ENCODE measurements at places on chromosomes 1 and 21. TPM values are rescaled to one million over a fixed set of nuclear protein-coding genes. Genes with fewer than 3 reads are reported as not detected.

NPL gene
- 1.6 TPM for polyA plus RNA-seq

TMOD4 gene
- not detected for polyA plus RNA-seq

IVL gene
- not detected for polyA plus RNA-seq

LHX4 gene
- polyA plus RNA-seq = not detected

KIF17 gene
- polyA plus RNA-seq = 8.7 TPM

MMP23B gene
- polyA plus RNA-seq = 4.3 TPM

SERTAD4 gene
- polyA plus RNA-seq = 42.9 TPM

LBR gene
- 156 TPM for polyA plus RNA-seq

HHAT gene
- polyA plus RNA-seq = 5.3 TPM

ERMAP gene
- 10.2 TPM for polyA plus RNA-seq

ANKRD34A gene
- polyA plus RNA-seq = 1.7 TPM

JAK1 gene
- polyA plus RNA-seq = 26.8 TPM

ACKR1 gene
- 3.3 TPM for polyA plus RNA-seq

HSF2BP gene
- polyA plus RNA-seq = 0.89 TPM

Data from neural cell (in vitro differentiated cells).